ENCODE measurements at places on chromosomes 1 and 21.

GRCh38 chr1:100847361-100848082 lies 47.1 kb downstream of the EXTL2 start:
- DNase-seq = no peak

DNA sequence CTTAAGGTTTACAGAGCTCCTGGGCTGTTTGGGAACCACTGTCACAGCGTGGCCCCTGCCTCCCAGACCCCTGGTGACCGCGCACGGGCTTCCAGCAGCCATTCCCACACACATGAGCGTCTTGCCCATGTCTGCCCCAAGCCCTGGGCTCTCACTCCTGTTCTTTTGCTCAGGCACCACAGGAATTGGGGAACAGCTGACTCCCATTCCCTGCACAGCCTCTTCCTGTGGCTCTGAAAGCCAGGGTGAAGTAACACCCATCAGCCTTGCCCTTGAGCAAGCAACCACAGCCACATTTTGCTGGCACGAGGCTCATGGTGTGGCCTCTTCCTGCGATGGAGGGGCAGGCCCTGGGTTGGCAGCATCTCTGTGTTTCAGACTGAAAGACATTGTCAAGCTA lies 14.3 kb upstream of the GPR157 start:
- DNase-seq = no peak

DNA sequence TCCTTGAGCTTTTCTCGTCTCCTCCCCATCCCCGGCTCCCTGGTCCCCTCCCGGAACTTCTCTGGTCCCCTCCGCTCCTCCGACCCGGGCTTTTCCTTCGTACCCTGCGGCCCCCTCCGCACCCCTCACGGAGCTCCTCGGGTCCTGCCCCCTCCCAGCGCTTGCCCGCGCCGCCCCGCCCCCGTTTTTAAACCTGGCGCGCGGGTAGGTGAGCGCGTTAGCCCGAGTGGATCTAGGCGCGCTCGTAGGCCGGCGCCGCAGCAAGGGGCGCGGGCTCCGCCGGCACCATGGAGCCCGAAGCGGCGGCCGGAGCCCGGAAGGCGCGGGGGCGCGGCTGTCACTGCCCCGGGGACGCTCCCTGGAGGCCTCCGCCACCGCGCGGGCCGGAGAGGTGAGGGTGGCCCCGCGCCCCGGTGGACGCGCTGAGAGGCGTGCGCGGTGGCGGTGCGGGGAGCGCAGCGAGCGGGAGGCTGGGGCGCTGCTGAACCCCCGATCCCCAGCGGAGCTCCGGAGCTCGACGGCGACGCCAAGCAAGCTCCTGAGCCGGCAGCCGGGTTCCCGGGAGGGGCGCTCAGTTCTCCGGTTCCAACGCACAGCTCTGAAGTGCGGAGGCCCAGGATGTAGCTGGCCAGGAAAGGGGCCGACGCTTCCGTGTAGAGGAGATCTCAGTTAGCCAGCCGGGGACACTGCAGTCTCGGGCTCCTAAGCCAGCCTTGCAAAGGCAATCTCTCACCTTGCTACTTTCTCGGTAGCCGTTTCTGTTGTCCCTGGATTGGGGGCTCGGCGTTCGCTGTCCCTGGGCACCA lies at the start of gene RIPPLY3:
Gene RIPPLY3, plus strand, starts transcription at position 217 of the 806 bp plus-strand sequence. Its CDS starts 71 bp downstream, at position 288.
- no peak for DNase-seq

DNA sequence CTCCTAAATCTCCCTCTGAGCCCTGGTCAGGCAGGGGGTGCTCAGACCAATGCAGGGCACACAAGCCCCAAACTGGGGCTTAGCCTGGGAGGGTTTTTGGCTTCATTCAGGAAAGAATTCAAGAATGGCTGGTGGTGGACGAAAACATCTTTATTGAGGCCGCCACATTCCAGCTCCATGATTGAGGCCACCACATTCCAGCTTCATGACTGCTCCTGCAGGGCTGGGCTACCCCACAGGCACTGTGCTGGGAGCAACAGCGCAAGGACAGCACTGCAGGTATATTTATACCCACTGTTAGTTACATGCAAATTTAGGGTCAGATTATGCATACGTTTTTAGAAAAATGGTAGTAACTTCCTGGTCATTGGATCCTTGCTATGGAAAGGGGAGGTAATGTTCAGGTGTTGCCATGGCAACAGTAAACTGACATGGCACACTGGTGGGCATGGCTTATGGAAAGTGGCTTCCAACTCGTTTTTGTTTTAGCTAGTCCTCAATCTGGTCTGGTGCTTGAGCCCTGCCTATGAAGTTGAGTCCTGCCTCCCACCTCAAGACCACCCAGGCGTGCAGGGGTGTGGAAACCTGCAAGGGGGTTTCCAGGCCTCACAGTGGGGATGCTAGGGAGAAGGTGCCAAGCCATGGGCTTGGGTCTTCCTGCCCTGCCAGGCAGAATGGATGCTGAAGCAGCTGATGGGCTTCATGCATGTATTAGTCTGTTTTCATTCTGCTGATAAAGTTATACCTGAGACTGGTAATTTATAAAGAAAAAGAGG lies 348.7 kb upstream of the AJAP1 start:
- DNase-seq = no peak

DNA sequence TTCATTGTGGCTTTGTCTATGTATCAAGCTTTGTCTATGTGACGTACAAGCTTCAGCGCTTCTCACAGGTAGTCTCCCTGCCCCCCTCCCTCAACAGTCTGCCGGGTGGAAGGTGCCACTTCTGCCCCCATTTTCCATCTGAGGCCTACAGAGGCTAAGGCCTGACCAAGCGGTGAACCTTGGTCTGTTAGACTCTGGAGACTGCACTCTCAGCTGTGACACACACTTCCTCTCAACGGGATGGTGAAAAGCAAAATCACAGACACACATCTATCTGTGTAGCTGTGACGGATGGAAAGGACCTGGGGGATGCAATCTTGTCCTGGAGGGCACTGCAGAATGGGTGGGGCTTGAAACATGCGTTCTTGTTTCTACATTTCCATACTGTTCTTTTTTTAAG lies 152.9 kb upstream of the EDN2 start:
- DNase-seq = no peak

DNA sequence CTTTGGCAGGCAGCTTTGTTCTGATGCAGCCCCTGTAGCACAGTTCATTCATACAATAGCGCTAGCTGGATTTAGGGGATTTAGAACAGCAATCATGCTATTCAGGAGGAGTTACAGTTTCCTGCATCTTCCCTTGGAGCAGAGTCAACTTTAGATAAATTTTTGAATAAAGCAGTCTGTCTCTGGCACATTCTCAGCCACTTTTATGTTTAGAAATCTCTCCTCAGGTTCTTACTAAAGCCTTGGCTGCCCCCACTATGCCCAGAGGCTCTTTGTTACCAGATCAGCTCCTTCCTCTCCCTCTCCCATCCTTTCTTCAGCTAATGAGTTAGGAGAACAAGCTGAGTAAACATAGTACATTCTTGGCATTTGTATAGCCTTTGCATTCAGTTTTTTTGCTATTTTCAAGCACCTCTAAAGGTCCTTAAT lies 17.0 kb upstream of the PIGC start:
- DNase-seq = no peak

GRCh38 chr1:113136476-113136875 lies 63.5 kb downstream of the LRIG2 start:
- DNase-seq = no peak

- no peak for DNase-seq
Observed at GRCh38 chr21:43027846-43028731, 47.5 kb downstream of the CBS start.

DNA sequence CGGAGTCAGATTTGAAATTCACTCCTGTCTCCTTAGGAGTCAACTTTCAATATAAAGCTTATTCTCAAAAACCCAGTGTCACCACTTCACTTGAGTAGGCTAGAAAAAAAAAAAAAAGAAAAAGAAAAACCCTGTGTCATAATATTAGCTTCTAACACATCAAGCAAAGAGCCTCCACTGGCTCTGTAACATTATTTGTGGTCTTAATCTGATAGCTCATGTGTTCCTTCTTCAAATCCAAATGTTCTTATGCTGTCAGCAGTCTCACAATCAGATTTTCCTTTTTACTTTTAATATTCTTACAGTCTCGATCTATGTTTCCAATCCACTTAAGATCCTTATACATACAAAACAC lies 26.1 kb upstream of the PSMG1 start:
- DNase-seq = no peak

DNA sequence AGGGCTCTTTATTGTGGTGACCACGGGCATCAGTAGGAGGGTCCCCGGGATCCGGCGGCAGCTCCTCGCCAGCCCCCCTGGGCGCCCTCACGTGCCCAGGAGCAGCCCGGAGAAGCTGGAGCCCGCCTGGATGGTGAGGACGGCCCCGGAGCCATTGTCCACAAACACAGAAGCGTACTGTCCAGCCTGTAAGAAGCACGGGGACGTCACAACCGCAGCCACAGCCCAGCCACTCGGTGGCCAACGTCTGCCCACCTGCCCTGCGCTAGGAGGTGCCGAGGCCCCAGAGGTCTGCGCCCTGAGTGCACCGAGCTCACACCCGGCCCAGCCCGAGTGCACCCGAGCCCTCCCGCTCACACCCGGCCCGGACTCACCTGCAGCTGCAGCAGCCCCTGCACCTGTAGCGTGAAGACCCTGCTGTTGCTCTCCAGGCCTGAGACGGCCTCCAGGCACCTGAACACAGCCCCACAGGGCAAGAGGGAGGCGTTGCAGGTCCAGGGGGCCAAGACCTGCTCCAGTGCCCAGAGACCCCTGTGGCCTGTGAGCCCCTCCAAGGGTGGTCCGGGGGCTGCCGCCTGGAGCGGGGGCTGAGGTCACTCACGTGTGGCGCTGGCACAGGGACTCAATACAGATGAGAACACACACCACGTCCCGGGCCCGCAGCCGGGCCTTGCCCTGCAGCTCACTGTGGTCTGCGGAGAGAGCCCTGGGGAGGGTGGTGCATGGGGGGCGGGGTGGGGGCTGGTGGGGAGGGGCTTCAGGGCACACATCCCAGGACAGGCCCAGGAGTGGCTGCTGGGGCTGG lies 3.9 kb downstream of the C1QTNF12 start:
- DNase-seq = no peak

DNA sequence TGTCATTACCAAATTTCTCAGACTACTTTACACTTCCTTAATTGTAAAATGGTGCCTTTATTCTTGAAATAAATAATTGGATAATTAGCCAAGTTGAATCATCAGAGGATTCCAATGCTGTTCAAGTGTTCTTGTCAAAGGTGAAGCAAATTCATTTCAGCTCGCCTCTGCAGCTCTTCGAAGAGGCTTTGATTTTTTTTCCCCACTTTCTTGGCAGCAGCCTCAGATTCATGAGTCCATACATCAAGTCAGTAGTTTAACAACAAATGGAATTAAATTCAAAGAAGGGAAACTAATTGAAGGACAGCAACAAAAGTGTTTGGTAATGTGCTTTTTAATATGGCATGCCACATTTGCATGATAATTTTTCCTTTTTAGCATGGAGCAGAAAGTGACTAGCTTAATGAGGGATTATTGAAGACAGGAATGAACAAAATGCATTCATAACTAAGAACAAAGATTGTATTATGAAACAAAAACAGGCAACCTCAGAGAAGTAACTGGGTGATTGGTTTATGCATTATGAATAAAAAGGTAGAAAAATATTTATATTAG lies 239.0 kb downstream of the USH2A start:
- DNase-seq = no peak

DNA sequence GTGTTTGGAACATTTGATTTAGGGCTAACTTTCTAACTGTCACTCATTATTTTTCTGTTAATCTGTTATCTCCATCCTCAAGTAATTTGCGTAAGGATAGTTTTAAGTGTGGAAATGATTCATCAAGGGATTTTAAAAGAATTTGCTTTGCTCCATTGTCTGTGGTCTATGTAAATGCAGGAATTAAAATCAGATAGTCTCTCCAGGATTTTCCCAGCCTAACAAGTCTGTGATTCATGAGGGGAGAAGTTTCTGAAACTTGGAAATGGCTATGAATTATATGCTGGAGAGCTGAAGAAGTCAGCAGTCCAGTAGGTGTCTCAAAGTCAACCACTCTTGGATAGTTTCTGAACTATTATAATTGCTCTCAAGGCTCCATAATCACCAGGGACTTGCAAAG lies 264.5 kb downstream of the MRPL39 start:
- no peak for DNase-seq

DNA sequence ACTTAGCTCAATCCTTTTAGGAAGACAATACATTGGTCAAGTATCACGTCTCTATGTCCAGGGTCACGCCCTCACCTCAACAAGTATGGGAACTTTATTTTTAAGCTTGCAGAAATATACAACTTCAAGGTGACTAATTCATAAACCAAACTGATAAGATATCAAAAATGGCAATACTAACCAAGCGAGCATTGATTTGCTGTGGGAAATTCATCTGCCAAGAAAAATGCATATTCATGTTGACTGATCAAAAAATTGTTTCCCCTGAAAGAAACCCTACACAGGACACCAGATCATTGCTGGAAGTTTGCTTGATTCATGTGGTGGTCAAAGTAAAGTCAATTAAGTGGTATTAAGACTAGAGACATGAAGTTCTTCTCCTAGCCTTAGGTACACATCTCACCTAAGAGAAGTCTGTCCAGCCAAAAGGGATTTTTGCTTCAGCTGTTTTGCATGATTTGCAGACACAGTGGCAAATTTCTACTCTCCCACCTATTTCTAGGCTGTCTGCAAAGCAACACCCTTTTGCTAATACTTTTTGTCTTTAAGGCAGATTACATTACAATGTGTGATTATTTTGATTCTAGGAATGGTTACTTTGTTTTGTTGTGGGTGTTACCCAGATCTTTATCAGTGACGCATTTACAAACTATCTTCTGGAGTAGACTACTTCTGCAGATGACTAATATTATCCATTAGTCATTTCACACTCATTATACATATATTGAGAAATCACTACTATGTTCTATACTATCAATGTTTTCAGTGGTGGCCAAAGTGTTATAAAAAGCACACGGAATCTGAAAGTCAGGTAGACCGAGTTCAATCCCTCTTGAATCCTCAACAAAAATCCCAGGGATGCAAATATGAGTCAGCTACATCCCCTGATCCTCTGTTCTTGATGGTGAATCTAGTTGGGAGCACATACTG lies 12.4 kb downstream of the SAMSN1 start:
- no peak for DNase-seq

DNA sequence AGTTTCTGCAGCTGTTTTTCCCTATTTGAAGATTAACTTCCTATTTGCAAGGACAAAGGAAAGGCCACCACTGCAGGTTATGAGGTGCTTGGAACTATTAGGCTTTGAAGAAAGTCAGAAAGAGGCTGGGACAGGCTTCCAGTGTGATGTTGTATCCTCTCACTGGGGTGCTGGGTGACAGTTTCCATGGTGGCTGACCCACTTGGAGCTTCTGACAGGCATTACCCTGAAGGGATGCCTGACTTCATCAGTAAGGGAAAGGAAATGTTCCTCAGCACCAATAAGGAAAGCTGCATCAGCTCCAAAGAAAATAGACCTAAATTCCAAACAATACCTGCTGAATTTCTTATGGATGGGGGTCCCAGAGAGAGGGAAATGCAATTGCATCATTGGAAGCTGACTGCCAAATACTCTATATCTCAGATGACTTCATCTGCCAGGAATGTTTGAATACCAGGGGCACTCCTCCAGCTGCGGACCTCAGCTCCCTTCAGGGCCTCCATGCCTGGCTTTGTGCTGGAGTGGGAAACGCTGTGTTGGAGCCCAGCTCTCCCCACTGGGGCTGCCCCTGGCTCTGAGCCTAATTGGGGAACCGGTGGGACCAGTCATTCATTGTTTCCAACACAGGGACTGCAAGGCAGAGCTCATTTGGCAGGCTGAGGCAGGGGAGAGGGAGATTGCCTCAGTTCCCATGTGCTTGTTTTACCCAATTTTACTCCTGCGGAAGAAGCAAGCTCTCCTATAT lies 76.6 kb downstream of the RGL1 start:
- DNase-seq = no peak

Data from stimulated activated CD8-positive, alpha-beta memory T cell treated with anti-CD3 and anti-CD28 coated beads, Interleukin-15, amount 100 ng/mL, for 4 hours (primary cell).